ENCODE measurements at places on chromosomes 7 and 10.

- DNase-seq, result no peak
Observed at GRCh38 chr7:134636008-134636449, 10.6 kb upstream of the BPGM start.

- no peak for DNase-seq
Observed at GRCh38 chr10:80292607-80293239, 3.3 kb upstream of the MAT1A start.

- DNase-seq, result no peak
Observed at GRCh38 chr7:108026647-108027046, 23.7 kb upstream of the LAMB1 start.

DNA sequence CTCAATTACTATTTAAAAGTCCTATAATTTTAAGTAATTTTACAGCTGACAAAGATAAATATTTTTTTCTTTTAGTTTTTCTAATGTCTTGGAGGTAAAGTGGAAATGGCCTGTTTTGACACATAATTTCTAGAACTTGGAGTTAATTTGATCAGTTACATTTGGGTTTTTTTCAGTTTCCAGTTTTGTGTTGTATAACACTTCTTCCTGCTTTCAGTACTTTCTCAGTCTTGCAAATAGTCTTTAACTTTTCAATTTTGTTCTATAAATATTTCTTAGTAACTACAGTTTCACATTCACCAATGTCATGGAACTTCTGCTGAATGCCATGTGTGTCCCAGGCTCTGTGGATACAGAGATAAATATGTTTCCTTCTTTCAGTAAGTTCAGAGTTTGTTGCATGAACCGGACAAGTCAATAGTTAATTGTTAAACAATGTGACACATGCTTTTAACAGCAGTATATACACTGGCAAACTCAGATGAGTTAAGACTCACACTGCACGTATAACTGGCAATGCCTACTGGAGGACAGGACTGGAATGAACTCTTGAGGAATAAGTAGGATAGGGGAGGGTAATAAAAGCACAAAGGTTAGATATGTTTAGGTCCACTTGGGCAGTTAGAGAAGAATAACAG lies 4.6 kb downstream of the SHOC2 start:
- no peak for DNase-seq

Measured in T47D (cell line).